ENCODE measurements at places on chromosomes 1 and 21.

DNA sequence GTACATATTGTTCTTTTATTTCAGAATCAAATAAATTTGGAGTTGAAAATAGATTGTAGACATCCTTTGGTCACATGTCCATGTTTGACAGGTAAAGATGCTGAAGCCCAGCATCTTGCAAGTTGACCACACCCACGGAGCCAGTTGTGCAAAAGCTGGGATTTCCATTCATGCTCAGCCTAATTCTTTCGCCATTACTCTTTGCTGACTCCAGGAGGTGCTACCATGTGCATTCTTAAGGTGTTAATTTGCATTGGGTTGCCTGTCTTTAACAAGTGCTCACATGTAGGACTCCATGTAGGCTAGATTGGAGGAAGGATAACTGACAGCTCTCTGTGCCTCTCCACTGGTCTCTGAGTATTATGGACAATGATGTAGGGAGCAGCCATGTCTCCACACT lies 660.7 kb downstream of the LMO4 start:
- DNase-seq: no peak

DNA sequence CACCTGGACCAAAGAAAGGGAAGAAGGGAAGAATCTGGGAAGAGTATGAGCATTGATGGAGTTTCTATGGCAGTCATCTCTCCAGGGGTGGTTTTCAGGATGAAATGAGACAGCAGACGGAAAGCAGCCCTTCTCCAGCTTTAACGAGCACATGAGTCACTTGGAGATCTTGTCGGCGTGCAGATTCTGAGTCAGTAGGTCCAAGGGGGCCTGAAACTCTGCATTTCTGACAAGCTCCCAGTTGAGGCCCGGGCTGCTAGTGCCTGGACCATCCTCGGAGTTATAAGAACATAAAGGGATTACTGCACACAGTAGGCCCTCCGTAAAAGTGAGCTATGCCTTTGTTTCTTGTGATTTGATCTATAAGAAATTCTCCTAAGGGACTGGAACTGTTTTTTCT lies 17.6 kb downstream of the HSPG2 start:
- no peak for DNase-seq

DNA sequence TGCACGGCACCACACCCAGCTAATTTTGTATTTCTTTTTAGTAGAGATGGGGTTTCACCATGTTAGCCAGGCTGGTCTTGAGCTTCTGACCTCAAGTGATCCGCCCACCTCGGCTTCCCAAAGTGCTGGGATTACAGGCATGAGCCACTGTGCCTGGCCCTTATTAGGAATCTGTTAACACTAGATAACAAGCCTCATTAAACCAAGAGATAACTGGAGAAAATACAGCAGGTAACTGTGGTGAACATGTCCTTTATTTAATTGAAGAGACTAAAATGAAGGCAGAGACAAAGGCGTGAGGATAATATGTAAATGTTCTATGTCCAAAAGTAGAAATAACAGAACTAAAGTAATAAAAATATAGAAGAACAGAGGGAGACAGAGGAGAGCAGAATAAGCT lies 71.8 kb upstream of the DNAJC6 start:
- no peak for DNase-seq

GRCh38 chr1:58062635-58063034 lies 483.9 kb downstream of the OMA1 start:
- no peak for DNase-seq

- peak; percentile 18 for DNase-seq
Observed at GRCh38 chr1:84504580-84505492, 1.4 kb upstream of the SPATA1 start.

DNA sequence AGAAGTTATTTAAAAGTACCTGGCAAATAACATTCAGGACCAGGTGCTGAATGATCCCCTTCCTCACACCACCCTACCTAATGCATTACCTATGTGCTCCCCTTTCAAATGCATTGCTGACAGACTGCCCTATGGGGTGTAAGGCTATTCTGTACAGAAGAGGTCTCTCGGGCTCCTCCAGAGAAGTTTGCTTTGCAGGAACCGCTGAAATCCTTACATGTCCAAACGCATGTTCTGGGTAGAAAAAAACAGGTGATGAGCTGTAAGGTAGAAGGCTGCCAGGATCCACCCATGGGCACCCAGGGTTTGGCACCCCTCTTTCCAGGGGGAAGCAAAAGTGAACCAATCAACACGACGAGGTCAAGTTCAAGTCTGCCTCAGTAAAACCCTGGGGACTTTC lies 58.3 kb upstream of the TARBP1 start:
- DNase-seq: no peak

- no peak for DNase-seq
Observed at GRCh38 chr1:25355841-25356395, 17.8 kb downstream of the TMEM50A start.

DNA sequence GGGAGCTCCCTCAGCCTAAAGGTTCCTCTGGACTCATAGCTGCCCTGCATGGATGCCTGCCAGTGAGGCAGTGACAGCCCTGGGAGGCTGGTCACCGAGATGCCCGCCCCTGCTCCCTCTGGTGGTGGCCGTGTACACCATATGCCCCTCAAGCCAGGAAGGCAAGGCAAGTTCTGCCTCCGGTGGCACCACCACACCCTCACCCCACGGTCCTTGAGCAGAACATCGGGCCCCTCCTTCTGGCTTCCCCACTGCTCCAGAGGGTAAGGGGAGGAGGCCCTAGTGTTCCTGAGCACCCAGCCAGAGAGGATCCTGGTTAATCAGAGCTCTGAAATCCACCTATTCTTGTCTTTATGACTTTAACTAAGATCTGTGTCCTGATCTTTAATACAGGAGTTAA lies 1.5 kb upstream of the S100A14 start:
- no peak for DNase-seq

- DNase-seq: no peak
Observed at GRCh38 chr1:40593449-40594186, 62.2 kb downstream of the ZNF684 start.

- DNase-seq: peak; percentile 76
Observed at GRCh38 chr1:12477936-12478611, 139.9 kb downstream of the DHRS3 start.

GRCh38 chr1:240706150-240706935 lies 94.4 kb upstream of the GREM2 start:
- DNase-seq: no peak

DNA sequence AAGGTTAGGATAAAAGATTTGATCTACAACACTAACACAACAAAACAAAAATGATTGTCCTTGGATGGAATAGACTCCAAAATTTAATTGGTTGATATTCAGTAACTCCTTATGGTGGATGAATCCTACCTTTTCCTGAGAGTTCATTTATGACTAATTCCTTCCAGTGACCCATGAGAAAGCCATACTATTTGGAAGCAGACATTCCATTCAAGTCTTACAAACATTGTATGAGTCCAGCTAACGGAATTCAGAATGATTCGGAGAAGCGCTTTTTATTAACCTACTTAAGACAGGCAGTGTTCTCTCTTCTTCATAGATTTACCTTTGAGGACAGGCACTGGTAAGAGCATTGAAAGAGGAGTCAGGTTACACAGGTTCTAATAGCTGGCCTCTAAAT lies 155.6 kb upstream of the ZNF648 start:
- no peak for DNase-seq

DNA sequence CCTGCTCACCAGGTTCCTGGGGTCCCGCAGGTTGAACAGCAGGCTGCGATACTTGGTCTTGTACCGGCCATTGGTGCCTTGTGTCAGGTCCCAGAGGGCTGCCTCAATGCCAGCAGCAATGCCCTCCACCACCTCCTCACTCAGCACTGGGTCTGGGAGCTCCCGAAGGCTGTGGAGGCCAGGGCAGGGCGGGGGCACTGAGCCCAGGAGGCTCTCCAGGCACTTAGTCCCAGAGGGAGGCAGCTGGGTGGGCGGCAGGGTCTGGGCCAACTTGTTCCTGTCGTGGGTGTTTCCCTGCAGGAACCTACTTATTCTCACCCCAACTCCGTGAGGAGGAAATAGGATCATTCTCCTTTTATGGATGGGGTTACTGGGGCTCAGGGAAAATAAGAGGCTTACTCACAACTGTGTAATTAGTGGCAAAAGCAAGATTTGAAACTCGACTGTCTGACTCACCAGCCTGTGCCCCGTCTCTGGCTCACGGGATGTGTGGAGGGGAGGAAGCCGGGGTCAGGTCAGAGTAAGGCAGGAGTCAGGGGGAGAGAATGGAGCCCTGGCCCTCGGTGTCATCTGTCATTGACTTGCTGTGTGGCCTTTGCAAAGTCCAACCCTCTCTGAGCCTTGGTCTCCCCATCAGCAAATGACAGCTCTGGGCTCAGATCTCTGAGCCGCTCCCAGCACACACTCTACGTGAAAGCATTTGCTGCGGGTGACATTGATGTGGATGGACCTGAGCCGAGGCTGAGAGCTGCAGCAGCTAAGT lies 17.2 kb downstream of the SPOCD1 start:
- DNase-seq: no peak

DNA sequence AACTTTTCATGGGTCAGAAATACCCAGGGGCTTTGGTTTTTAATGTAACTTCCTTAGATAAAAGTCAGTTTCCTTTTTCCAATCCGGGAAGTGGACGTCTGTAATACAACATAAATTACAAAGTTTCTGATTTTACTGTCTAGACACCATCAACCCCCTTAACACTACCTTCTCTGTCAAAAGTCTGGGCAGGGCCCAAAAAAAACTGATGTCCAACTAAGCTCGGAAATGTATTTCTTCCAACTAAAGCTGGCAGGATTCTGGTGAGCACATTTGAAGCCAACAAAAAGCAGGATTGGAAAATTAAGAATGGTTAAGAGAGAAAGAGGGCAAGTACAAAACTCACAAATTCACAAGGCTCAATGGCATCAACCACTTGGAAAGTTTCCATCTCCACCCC lies 24.3 kb downstream of the DDAH1 start:
- DNase-seq: no peak

DNA sequence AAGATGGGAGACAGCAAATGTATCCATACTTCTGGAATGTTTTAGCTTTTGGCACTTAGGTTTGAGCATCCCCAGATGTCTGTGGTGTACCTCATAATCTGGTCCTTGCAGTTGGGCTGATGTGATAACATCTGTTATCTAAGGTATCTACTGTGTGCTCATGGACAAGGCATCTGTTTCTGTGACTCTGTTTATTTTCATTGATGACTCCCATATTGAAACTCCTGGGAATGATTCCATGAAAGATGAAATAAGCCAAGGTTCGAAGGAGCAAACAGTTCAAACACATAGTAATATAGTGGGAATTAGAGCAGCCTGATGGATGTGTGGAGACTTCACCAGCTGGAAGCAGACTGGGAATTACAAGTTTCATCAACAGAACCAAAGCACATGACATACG lies 20.7 kb upstream of the TRIM45 start:
- DNase-seq: no peak

- DNase-seq: no peak
Observed at GRCh38 chr1:44620072-44620471, 54.2 kb downstream of the TMEM53 start.

DNA sequence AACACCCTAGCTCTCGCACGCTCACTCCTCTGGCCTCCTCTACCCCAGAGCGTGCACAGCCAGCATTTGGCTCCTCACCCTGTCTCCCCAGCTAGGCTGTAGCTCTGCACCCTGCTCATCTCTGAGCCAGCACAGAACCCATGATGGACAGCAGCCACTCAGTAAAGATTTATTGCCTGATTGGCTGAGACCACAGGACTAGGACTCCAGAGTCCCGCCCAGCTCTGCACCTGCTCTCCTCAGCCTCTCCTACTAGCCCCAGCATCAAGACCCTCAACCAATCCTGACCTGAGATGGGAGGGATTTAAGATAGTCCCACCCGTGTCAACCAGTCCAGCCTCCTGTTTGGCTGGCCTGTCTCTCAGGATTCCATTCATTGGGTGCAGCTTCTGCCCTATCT lies 9.3 kb downstream of the C1QB start:
- peak; percentile 65 for DNase-seq

- no peak for DNase-seq
Observed at GRCh38 chr21:46154155-46154954, 1.0 kb downstream of the FTCD start.

DNA sequence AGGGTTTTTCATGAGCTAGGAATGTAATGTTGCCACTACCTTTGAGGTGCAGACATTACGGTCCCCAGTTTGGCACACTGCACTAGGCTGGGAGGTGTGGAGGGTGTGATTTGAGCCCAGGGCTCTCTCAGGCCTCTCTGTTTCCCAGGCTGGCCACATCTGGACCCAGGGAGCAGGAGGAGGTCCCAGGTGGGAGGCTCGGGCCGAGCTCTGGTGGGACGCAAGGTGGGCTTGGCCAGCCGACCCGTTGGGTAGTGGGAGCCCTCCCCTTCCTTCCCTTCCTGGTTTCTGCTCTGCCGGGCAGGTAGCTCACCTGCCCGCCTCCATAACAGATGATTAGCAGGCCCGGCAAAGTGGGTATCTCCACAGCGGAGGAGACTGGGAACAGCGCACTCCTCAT lies 146.2 kb upstream of the TMEM51 start:
- DNase-seq: no peak
